Right forelimb (tissue), 1 donor: ENCODE measurements at places on chromosomes 7 and 10.

- DNase-seq, result no peak
Observed at GRCh38 chr10:114824391-114824790, 2.8 kb downstream of the FHIP2A start.

DNA sequence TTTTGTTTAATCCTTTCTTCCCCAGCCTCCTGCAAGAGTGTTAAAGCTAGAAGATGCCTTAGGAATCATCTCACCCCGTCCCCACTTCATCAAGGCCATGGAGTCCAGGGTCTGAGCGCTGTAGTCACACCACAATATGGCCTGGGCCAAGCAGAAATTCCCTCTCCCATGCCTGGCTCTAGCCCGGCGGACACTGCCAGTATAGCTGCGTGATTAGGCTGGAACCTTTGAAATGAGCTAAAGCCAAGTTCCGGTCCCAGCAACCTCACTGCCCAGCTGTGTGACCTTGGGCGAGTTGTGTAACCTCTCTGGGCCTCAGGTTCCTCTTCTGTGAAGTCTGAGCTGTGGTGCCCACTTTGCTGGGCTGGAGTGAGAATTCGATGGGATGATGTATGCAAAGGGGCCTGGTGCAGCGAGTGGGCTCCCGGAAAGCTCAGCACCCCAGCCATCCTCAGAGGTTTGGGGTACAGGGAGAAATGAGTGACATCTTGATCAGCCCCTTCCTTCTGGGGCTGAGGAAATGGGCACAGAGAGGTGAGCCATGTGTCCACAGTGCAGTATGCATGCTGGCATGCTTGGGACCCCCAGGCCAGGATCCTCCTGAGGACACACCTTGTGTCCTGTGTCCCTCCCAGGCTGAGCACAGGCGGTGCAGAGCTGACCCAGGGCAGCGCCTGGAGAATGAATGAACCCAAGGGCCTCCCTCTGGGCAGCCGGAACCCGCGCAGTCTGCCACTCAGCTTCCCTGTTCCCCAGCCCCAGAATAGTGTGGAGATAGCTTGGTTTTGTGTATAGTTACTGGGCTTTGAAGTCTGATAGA is 118.6 kb downstream of the ZMIZ1 start:
- no peak for DNase-seq

DNA sequence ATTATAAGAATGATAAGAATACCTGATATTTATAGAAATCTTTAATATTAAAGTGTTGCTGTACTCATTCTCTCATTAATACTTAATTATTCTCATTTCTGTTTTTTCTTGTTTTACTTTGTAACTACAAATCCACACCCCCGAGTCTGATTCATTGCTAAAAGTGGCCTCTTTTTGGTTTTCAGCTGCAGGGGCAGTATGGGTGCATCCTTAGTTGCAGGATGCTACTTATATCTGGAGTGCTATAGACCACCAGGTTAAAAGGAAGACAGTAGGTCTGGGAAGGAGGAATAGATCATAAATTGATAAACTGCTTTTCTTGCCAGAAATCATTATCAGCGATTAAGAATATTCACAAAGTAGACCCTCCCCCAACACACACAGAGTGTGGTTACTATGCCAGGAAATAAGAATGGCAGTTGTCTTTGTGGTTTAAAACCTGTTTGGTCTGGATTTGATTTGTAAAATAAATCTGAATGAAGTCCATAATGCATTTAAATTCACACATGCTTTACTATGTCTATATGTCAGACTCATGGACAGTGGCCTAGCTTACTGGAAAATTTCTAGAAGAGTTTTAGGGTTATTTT is 96.5 kb downstream of the NRF1 start:
- DNase-seq, result no peak

DNA sequence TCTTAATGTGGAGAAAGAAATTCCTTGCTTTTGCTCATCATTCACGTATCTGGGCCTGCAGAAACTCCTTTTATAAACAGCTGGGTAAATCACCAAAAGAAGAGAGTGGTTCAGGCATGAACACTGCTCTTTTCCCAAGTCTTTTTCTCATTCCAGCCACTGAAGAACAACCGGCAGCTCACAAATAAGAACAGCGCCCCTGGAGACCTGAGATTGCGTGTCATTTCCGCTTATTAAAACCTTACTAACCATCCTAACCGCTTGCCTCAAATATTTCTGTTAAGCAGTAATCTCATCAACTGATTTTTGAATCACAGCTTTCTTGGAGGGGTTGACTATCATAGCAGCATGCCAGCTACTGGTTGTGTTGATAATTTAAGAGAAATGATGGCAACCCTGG is 213.0 kb upstream of the PLXNA4 start:
- DNase-seq, result no peak

GRCh38 chr10:91590142-91590903 is 42.5 kb downstream of the PPP1R3C start:
- peak; percentile 77 for DNase-seq

- no peak for DNase-seq
Observed at GRCh38 chr7:151047976-151048815, at the start of gene ASIC3. TSS of gene ASIC3 (plus strand) at chr7:151048531. CDS start at chr7:151048886, 355 bp downstream.

GRCh38 chr7:96685755-96686154 is 23.9 kb downstream of the SEM1 start:
- DNase-seq, result no peak

DNA sequence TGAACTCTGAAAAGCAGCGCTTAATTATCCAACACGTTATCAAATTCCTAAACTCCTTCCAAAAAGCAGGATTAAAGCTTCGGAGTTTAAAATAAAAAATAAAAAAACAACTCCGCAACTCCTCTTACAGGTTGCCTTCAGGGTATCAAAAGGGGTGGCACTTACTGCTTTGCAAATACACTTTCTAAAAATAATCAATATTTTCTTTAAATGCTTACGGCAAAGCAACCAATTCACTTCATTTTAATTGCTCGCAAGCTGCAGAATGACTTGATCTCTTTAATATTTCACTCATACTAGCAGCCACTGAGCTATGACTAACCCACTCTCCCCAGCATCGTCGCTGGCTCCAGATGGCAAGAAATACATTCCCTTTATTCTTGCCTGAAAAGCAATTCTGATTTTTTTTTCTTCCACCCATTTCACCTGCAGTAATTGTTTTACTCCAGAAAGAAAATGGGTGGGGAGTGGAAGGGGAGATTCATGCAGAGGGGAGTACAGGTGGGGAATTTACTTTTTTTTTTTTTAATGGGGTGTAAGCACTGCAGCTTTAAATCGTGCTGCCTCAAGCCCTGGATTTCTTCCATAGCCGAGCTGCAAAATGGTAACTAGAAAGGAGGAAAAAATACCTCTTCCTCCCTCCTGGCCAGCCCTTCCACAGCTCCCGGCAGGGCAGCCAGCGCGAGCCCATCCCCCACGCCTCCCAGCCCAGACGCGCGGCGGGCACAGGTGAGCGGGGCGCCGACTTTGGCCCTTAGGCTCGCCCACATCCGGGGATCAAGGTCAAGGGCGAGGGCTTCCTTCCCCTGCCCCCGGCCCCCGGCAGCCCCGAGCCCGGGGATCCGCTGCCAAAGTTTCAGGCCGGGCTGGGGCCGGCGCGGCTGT is 54.2 kb upstream of the FHIP2A start:
- DNase-seq, result no peak

- no peak for DNase-seq
Observed at GRCh38 chr10:100928039-100928438, 15.3 kb downstream of the SLF2 start.

- DNase-seq, result no peak
Observed at GRCh38 chr7:20249920-20250319, 32.7 kb upstream of the MACC1 start.

DNA sequence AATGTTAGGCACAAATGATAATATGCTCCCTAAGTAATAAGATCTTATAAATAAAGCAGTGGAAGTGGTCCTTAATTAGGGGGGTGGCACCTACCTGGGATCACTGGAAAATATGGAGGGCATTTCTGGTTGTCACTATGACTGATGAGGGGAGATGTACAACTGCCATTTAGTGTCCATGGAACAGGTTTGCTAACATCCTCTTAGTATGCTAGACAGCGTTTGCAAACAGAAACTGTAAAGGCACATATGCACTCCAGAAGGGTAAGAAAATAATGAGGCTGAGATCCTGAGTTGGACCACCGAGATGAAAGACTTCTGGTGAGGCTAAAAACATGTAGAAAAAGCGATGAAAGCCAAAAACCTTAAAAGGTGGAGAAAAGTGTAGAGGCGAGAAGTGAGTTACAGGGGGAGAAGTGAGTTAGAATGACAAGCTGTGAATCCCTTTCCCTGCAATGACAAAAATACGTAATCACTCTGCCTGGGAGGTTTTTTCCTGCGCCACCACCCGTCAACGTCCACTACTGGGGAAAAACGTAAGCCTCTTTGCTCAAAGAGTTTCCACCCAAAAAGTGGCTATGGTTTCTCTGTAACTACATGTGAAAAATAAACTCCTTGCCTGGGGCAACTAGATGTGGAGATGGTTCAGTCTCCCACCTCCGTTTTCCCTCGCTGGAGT is 767 bp downstream of the KRIT1 start:
- DNase-seq, result no peak

- DNase-seq, result no peak
Observed at GRCh38 chr7:131797841-131798240, 241.4 kb upstream of the PODXL start.

GRCh38 chr7:73681031-73681430 is 2.2 kb downstream of the DNAJC30 start:
- DNase-seq, result no peak

- peak; percentile 87 for DNase-seq
Observed at GRCh38 chr7:105388356-105389087, at the start of gene SRPK2. TSS of gene SRPK2 (minus strand) at chr7:105388921.

DNA sequence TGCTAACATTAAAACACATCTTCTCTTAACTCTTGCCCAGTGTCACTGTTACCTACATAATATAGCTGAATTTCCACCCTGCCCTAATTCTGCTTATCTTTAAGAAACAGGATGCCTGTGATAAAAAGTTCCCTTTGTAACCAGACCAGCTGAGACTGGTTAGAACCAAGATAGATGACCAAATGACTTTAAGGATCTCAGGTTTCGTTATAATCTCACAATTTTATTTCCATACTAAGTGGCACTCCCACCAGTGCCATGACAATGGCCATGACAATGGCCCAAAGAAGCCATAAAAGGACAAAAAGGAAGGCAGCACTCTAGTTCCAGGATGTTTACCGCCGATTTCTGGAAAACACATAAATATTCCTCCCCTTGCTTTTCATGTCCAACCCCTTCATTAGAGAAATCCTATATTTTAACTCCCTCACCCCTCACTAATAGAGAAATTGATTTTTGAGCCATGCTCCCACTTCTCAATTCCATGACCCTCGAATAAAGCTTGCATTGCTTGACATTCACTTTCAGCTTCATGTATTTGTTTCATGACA is 126.1 kb downstream of the ELAPOR2 start:
- no peak for DNase-seq

GRCh38 chr7:71842381-71842780 is 569.8 kb downstream of the CALN1 start:
- DNase-seq, result no peak

GRCh38 chr10:117074621-117075020 is 63.4 kb downstream of the VAX1 start:
- no peak for DNase-seq

- DNase-seq, result no peak
Observed at GRCh38 chr10:3780021-3780770, 4.8 kb downstream of the KLF6 start.

GRCh38 chr10:37534166-37534565 is 323.2 kb downstream of the ZNF248 start:
- DNase-seq, result no peak

DNA sequence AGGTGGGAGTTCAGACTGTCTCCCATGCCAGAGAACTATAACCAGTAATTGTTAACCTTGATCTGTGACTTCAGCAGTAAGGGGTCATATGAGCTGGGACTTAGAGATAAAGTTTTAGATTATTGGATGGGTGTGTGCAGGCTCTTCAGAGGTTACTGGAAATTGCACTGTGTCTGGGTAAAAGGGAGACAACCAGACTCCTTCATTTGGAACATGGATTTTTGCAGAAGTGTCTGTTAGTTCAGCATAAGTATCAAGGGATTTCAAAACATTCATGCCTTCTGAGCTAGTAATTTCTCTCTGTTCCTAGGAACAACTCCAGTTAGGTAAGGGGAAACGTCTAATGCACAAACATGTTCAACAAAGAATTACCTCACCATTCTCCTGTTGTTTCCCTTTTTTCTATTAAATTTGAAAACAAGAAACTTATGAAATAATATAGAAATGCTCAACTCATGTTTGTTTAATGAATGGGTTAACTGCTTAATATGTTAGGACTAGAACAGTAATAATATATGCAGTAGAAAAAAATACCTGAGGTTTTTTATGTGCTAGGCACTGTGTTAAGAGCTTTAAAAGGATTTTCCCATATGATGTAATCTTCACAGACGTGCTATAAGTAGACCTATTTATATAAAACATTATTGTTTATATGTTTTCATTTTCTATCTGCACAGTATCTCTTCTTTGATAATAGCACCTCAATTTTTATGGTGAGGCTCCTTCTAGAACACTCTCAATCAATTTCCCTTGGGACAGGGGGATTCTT is 233.0 kb downstream of the CACNA2D1 start:
- no peak for DNase-seq

GRCh38 chr10:67015225-67015624 is 89.4 kb downstream of the LRRTM3 start:
- DNase-seq, result no peak

DNA sequence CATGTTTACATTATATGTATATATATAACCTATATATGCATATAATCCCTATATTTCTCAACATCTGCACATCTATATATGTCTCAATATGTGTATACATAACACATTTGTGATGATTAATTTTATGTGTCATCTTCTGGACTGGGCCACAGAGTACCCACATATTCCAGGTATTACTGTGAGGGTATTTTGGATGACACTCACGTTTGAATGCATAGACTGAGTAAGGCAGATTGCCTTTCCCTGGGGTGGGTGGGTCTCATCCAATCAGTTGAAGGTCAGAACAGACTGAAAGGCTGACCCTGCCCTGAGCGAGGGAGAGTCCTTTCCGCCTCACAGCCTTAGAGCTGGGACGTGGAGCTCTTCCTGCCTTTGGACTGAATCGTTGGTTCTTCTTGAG is 295.2 kb upstream of the PFKP start:
- DNase-seq, result no peak

GRCh38 chr7:45658716-45659495 is 84.7 kb downstream of the ADCY1 start:
- DNase-seq, result no peak

GRCh38 chr10:29998142-29998808 is 61.1 kb downstream of the JCAD start:
- peak; percentile 80 for DNase-seq
